ENCODE measurements at places on chromosomes 5 and 9.
A peak's percentile ranks its signal among the peaks of the same experiment; 100 is the strongest.

GRCh38 chr5:71782771-71783770, 64.0 kb downstream of the CARTPT start:
- peak; percentile 8 for DNase-seq

DNA sequence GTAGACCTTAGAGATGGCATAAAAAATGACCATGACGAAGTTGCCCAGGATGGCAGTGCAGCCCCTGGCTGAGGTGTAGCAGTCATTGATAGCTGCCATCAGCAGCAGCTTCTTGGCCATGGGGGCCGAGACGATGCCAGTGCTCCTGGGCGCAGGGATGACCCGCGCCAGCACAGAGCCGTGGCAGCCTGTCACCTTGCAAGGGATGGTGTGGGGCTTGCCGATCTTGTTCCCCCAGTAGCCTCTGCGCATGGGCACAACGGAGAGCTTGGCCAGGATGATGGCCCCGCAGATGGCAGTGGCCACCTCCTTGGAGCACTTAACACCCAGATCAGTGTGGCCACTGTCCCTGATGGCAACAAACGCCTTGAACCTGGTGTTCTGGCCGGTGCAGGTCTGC, 2.1 kb upstream of the PGGT1B start:
- DNase-seq: no peak

- DNase-seq: no peak
These were observed 98.4 kb downstream of the FBXO38 start for GRCh38 chr5:148482196-148482595.

DNA sequence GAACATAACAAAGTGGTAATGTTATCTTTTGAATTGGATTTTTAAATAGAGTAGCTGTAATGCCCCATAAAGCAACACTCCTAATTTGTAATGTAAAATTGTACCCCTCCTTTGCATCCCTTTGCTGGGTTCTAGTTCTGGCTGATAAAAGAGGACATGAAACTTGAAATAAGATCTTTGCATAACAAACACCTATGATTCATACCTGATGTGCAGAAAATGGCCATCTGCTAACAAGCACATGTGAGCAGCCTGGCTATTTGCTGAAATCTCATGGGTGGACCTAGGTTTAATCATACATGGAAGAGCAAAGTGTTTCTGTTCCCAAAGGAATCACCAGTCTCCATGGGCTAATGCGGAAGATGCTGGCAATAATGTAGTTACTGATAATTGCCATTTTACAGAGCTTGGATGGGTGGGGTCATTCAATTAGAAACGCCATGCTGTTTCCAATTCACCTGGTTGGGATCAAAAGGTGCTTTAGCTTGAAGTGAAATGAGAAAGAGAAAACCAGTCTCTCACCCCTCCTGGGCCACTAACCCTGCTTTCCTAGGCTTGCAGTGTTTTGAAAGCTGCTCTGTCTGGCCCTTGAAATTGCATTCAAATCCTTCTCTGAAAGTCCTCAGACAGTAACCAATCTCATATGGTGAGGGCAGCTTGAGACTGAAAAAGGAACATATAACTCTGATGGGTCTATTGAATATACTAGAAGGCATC, 585.1 kb downstream of the TLE4 start:
- DNase-seq: no peak

GRCh38 chr9:86749161-86749893, 198.0 kb downstream of the GAS1 start:
- DNase-seq: no peak

- DNase-seq: no peak
These were observed 515.4 kb upstream of the PTPRD start for GRCh38 chr9:11128156-11128555.

DNA sequence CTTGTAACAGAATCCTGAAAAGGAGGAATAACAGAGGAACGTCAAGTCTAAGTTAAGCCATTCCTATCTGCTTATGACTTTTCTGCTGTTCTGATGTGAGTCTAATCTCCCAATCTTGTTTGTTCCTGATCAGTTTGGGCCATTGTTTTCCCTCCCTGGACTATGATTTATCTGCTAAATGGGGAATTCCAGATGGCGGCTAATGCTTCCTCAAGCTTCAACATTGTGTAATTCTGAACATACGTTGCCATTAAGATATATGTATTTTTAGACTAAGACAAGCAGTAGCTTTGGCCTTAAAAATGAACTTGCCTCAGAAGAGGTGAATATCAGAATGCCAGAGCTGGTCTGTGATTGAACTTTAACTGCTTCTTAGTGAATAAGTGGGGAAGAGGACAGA, 142.7 kb downstream of the PRKACG start:
- no peak for DNase-seq

DNA sequence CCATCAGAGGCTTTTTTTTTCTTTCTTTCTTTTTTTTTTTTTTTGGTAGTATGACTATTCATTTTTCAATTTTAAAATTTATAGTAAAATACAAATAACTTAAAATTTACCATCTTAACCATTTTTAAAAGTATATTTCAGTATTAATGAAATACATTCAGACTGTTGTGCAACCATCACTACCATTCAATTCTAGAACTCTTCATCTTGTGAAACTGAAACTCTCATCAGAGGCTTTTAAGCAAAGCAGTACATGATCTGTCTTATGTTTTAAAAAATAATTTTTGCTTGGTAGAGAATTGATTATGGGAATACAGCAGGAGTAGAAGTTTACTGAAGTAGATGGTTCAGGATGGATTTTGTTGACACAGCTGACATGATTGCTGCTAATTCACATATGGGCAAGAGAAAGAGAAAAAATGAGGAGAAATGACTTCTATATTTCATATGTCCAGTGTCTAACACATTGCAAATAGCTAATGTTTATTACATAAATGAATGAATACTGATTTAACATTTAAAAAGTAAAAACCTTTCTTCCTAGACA, 13.4 kb downstream of the ELOVL7 start:
- DNase-seq: no peak

Measured in stimulated activated CD8-positive, alpha-beta memory T cell treated with anti-CD3 and anti-CD28 coated beads, Interleukin-15, amount 100 ng/mL, for 1 hour (primary cell).